CD4-positive, alpha-beta T cell treated with Interleukin-15 for 1 hour (primary cell): ENCODE measurements at places on chromosomes 7 and 10.

- no peak for DNase-seq
These were observed 7.4 kb downstream of the EGFR start for GRCh38 chr7:55026086-55026790.

- DNase-seq = no peak
These were observed 24.9 kb upstream of the PRKAG2 start for GRCh38 chr7:151901828-151902227.

- DNase-seq = no peak
These were observed 3.2 kb downstream of the C10orf105 start for GRCh38 chr10:71716426-71716825.

DNA sequence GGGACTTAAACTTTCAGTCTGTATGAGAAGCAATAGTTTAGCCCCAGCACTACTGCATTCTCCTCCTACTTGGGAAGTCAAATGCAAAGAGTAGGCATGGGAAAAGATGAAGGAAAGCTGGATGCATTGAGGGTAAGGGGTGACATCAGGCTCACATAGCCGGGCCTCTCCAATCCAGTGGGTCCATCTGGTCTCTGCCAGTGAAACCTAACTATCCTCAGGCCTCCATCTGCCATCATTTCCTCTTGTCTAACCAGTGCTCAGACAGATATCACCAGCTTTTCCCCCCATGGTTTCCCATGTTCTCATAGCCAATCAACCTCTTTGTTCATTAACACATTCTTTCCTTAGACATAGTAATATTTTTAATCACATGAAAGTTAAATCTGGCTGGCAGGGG lies 118.3 kb downstream of the DGKI start:
- no peak for DNase-seq

DNA sequence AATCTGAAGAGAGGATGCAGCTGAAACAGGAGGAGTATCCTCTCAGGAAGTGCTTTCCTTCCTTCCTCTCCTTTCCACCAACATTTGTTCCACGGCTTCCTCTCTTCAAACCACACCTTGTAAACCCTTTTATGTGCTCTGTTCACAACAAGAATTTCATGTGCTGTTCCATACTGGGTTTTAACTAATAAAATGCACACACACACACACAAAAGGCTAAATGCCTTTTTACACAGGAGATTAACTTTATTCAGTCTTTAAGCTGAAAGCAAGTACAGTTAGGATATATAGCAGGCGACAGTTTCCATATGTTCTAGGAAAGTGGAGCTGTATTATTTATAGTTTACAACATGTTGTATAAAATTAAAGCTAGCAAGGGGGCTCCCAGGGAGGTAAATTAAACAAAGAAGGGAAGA lies 106.7 kb downstream of the REEP3 start:
- no peak for DNase-seq

GRCh38 chr7:147646568-147646967 lies 944.0 kb upstream of the C7orf33 start:
- no peak for DNase-seq

GRCh38 chr7:155684543-155684942 lies 40.1 kb downstream of the RBM33 start:
- DNase-seq = no peak
